ENCODE measurements at places on chromosomes 2 and 18.

DNA sequence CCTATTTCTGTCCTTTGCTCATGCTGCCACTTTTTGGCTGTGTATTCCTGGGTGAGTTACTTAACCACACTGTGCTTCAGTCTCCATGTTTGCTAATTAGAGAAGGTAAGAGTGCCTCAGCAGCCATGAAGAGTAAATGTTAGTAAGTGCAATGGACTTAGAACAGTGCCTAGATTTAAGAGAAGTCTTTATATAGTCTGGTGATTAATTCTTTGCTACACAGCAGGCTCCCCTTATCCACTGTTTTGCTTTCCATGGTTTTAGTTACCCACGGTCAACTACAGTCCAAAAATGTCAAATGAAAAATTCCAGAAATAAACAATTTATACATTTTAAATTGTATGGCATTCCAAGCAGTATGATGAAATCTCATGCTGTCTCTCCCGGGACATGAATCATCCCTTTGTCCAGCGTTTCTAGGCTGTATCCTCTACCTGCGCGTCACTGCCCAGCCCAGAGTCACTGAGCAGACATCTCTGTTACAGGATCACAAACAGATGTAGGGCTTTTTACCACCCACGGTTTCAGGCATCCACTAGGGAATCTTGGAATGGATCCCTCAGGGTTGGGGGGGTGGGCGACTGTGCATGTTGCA, 91.0 kb downstream of the CTIF start:
- H3K27ac ChIP-seq = no peak overlapping the region
- H3K4me3 ChIP-seq = no peak overlapping the region
- no peaks in the 10 kb centered on the region for H3K4me1 ChIP-seq
- no peak for DNase-seq
- H3K36me3 ChIP-seq = no peaks in the 10 kb centered on the region
- no peaks in the 10 kb centered on the region for H3K27me3 ChIP-seq

DNA sequence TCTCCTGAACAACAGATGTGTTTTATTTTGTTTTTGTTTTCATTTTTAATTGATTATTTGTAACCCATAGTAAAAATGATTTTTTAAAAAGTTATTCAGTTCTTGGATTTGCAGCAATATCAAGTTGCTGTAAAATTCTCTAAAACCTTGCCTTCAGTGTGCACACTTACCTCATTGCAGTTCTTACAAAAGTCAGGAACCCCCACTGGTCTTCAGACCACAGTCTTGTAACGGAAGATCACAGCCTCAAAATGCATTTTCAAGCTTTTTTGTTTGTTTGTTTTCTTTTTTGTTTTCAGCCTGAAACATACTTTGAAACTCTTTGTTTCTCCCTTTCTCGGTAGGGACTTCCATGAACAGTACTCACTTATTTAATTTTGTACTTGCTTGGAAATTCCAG, 1012.8 kb upstream of the GYPC start:
- DNase-seq = no peak
- H3K27me3 ChIP-seq = no peaks in the 10 kb centered on the region
- H3K4me3 ChIP-seq = no peak overlapping the region
- no peaks in the 10 kb centered on the region for H3K36me3 ChIP-seq
- H3K27ac ChIP-seq = peak overlapping the region; percentile 19
- no peaks in the 10 kb centered on the region for H3K4me1 ChIP-seq

GRCh38 chr2:227706859-227707258, 11.0 kb downstream of the SLC19A3 start:
- peak; percentile 59 for DNase-seq
- no peaks in the 10 kb centered on the region for H3K36me3 ChIP-seq
- H3K27ac ChIP-seq = no peak overlapping the region
- H3K27me3 ChIP-seq = no peaks in the 10 kb centered on the region
- H3K4me3 ChIP-seq = no peak overlapping the region

DNA sequence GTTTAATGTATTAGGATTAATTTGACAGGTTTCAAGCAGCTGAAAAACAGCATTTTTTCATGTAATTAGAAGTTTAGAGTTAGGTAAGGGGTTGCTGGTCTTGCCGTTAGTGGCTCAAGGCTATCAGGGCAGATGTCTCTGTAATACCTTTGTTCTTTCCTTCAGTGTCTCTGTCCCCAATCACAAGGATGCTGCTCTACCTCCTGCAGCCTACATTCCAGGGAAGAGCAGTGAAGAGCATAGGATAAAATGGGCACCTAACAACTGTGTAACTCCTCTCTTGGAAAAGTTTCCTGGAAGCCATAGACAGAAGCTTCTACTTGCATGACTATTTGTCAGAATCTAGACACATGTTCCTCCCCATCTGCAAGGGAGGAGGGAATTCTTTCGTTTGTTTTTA, 9.4 kb upstream of the SERPINB7 start:
- no peaks in the 10 kb centered on the region for H3K36me3 ChIP-seq
- H3K27me3 ChIP-seq = no peaks in the 10 kb centered on the region
- no peak overlapping the region for H3K27ac ChIP-seq
- no peaks in the 10 kb centered on the region for H3K4me1 ChIP-seq

DNA sequence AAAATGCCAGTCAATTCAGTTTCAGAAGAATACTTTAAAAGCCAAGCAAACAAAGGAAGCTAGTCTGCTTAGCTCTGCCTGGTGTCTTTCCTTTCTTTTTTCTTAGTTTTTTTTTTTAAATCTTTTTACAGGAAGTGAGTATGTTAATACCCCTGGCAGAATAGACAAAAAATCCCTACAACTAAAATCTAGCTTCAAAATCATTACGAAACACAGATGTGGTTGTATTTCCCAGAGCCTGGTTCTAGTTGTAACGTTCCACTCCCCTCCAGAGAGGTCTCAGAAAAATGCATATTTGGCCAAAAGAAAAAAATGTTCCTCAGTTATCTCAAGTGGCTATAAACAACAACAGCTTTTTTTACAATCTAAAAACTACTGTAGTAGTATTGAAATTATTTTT, 202.1 kb upstream of the RND3 start:
- no peak for DNase-seq
- no peaks in the 10 kb centered on the region for H3K27me3 ChIP-seq
- H3K4me3 ChIP-seq = no peak overlapping the region
- H3K27ac ChIP-seq = no peak overlapping the region
- H3K36me3 ChIP-seq = no peaks in the 10 kb centered on the region

- no peaks in the 10 kb centered on the region for H3K27me3 ChIP-seq
- H3K4me3 ChIP-seq = no peak overlapping the region
- no peak overlapping the region for H3K27ac ChIP-seq
- no peaks in the 10 kb centered on the region for H3K4me1 ChIP-seq
Measured at GRCh38 chr2:231360881-231361371, 34.6 kb upstream of the B3GNT7 start.

DNA sequence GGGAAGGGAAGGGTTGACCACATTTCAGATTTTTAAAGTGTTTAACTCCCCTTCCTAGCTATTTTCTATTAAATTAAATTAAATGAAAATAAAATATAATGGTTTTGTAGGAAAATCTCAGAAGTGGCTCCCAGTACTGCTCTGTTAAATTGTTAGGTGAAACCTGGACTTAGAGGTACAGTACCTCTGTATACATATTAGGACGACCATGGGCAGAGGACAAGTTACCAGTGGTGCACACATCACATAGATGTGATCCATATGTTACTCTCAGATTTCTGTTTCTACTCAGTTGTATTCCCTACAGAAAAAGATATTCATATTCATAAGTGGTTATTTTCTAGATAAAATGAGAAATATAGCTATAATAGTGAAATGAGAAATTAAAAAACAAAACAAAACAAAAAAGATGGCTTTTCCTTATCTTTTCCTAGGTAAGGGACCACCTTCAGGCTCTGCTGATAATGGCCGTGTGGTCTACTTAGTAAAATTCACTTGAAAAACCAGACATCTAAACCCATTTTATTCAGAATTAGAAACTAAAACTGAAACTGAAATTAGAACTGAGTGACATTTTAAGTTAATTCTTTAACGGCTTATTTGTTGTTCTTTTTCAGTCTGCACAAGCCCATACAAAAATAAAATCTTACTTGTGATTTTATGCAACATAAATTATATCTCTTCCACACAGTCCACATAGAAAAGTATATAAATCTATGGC, 832.5 kb upstream of the CHAC2 start:
- no peak overlapping the region for H3K4me3 ChIP-seq
- H3K27ac ChIP-seq = no peak overlapping the region
- DNase-seq = no peak
- no peaks in the 10 kb centered on the region for H3K27me3 ChIP-seq
- no peaks in the 10 kb centered on the region for H3K36me3 ChIP-seq
- no peaks in the 10 kb centered on the region for H3K4me1 ChIP-seq

GRCh38 chr2:33441235-33441810, 35.1 kb upstream of the RASGRP3 start:
- no peaks in the 10 kb centered on the region for H3K36me3 ChIP-seq
- peak; percentile 26 for DNase-seq
- no peak overlapping the region for H3K4me3 ChIP-seq
- no peak overlapping the region for H3K27ac ChIP-seq
- no peaks in the 10 kb centered on the region for H3K4me1 ChIP-seq

- no peak for DNase-seq
- H3K4me1 ChIP-seq = no peaks in the 10 kb centered on the region
- H3K27ac ChIP-seq = no peak overlapping the region
- H3K36me3 ChIP-seq = no peaks in the 10 kb centered on the region
Measured at GRCh38 chr18:78309924-78310323, 669.7 kb upstream of the SALL3 start.

- DNase-seq = peak; percentile 77
- no peak overlapping the region for H3K27ac ChIP-seq
- peak overlapping the region; percentile 24 for H3K4me3 ChIP-seq
Measured at GRCh38 chr2:128736689-128737545, 418.2 kb upstream of the HS6ST1 start.

GRCh38 chr2:201938781-201939180, 94.9 kb upstream of the FZD7 start:
- no peak overlapping the region for H3K4me3 ChIP-seq
- no peak overlapping the region for H3K27ac ChIP-seq
- DNase-seq = no peak
- no peaks in the 10 kb centered on the region for H3K4me1 ChIP-seq
- no peaks in the 10 kb centered on the region for H3K27me3 ChIP-seq
- no peaks in the 10 kb centered on the region for H3K36me3 ChIP-seq

DNA sequence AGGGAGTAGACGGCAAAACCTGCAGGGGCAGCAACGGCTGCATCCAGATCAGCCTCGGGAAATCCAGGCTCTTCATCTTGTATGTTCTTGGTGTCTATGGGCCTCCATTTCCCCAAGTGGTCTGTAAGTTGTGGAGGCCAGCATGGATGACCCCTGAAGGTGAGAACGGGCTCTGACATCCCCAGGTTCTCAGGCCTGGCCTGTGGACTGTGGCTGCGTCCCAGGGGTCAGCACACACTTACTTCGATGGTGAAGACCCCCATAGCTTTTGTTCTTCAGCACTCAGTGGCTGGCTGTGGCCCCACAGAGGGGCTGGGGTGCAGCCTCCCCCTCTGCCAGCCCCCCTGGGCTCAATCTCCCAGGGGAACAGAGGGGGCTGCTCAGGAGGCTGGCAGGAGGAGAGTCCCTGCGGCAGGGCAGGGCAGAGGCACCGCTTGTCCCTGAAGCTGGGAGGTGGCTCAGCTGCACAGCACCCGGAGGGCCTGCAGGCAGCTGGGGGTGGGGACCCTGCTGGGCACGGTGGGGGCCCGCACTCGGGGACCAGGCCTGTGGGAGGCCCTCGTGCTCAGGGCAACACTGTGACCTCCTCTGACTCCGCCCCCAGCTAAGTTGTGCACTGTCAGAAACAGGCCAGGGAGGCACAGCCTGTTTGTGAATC, 3.8 kb downstream of the SLC66A3 start:
- DNase-seq = no peak
- H3K36me3 ChIP-seq = no peaks in the 10 kb centered on the region
- no peak overlapping the region for H3K4me3 ChIP-seq
- no peak overlapping the region for H3K27ac ChIP-seq
- H3K4me1 ChIP-seq = peaks cover 5% of the 10 kb centered on the region

DNA sequence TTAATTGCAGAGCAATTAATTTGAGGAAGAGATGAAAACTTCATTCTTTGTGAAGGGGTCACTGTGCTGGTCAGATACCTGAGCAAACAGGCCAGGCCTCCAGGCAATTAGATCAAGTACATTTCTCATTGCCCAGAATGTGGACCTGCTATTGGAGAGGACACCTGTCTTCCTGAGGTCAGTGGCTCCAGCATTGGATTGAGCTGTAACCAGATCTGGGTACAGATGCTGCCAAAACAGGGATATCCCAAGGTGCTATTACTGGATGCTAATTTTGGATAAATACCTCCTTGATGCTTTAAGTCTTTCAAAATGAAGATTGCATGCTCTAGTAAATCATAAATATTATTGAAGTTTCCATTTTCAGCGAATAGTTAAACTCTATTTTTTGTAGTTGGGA, 131.5 kb downstream of the FAM161A start:
- H3K4me3 ChIP-seq = no peak overlapping the region
- no peaks in the 10 kb centered on the region for H3K4me1 ChIP-seq
- DNase-seq = no peak
- H3K27ac ChIP-seq = no peak overlapping the region
- no peaks in the 10 kb centered on the region for H3K27me3 ChIP-seq
- H3K36me3 ChIP-seq = no peaks in the 10 kb centered on the region

- DNase-seq = no peak
- H3K36me3 ChIP-seq = no peaks in the 10 kb centered on the region
- no peaks in the 10 kb centered on the region for H3K27me3 ChIP-seq
- peaks cover 27% of the 10 kb centered on the region for H3K4me1 ChIP-seq
- H3K27ac ChIP-seq = peak overlapping the region; percentile 58
Measured at GRCh38 chr2:201448061-201448460, 3.2 kb downstream of the TRAK2 start.

- DNase-seq = peak; percentile 62
- no peak overlapping the region for H3K27ac ChIP-seq
- no peaks in the 10 kb centered on the region for H3K4me1 ChIP-seq
- no peaks in the 10 kb centered on the region for H3K36me3 ChIP-seq
- no peak overlapping the region for H3K4me3 ChIP-seq
- H3K27me3 ChIP-seq = no peaks in the 10 kb centered on the region
Measured at GRCh38 chr2:217899231-217900009, 103.4 kb downstream of the TNS1 start.

GRCh38 chr2:205865905-205866441, 183.7 kb downstream of the NRP2 start:
- no peaks in the 10 kb centered on the region for H3K4me1 ChIP-seq
- no peaks in the 10 kb centered on the region for H3K36me3 ChIP-seq
- DNase-seq = no peak
- H3K27ac ChIP-seq = no peak overlapping the region
- H3K4me3 ChIP-seq = no peak overlapping the region
- no peaks in the 10 kb centered on the region for H3K27me3 ChIP-seq

GRCh38 chr2:105403783-105404698, 5.2 kb upstream of the FHL2 start:
- H3K27ac ChIP-seq = peak overlapping the region; percentile 89
- no peak overlapping the region for H3K4me3 ChIP-seq
- peaks cover 3% of the 10 kb centered on the region for H3K4me1 ChIP-seq

- no peak for DNase-seq
- no peaks in the 10 kb centered on the region for H3K36me3 ChIP-seq
- H3K27ac ChIP-seq = no peak overlapping the region
- no peaks in the 10 kb centered on the region for H3K27me3 ChIP-seq
- H3K4me3 ChIP-seq = no peak overlapping the region
- no peaks in the 10 kb centered on the region for H3K4me1 ChIP-seq
Measured at GRCh38 chr2:143819190-143819735, 690.0 kb downstream of the ARHGAP15 start.

- H3K27ac ChIP-seq = no peak overlapping the region
- no peaks in the 10 kb centered on the region for H3K36me3 ChIP-seq
- no peak overlapping the region for H3K4me3 ChIP-seq
- DNase-seq = no peak
- H3K4me1 ChIP-seq = no peaks in the 10 kb centered on the region
Measured at GRCh38 chr2:20001361-20001863, 11.1 kb downstream of the MATN3 start.

- no peak overlapping the region for H3K27ac ChIP-seq
- no peaks in the 10 kb centered on the region for H3K27me3 ChIP-seq
- H3K4me1 ChIP-seq = no peaks in the 10 kb centered on the region
- H3K4me3 ChIP-seq = no peak overlapping the region
- no peaks in the 10 kb centered on the region for H3K36me3 ChIP-seq
- no peak for DNase-seq
Measured at GRCh38 chr2:149800624-149801542, 213.3 kb upstream of the MMADHC start.

Data from colonic mucosa (tissue), 4 donors.